NCI-H1436 treated with DMSO at 0.1 percent for 48 hours (cell line): ENCODE measurements at places on chromosomes 1 and 21.

- no peak for DNase-seq
These were observed 54.9 kb upstream of the NBPF3 start for GRCh38 chr1:21385022-21385421.

GRCh38 chr21:35509001-35509704 is 460.1 kb upstream of the RUNX1 start:
- DNase-seq = no peak

DNA sequence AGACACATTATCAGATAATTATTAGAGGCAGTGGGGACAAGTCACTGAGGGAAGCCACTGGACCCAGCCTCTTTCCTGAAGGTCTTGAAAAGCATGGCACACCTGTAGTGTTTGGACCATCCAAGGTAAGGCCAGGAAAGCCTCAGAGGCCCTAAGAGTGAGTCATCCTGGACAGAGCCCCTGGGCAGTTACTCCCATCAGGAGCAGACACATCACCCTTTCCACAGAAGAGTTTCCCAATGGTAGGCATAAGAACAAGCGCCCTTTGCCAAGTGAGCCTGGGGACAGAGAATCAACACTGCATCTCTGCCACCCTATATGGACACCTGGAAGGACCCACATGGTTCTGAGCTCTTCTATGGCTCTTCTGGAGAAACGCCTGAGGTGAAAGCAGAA is 136.0 kb downstream of the PLXNA2 start:
- DNase-seq = no peak

DNA sequence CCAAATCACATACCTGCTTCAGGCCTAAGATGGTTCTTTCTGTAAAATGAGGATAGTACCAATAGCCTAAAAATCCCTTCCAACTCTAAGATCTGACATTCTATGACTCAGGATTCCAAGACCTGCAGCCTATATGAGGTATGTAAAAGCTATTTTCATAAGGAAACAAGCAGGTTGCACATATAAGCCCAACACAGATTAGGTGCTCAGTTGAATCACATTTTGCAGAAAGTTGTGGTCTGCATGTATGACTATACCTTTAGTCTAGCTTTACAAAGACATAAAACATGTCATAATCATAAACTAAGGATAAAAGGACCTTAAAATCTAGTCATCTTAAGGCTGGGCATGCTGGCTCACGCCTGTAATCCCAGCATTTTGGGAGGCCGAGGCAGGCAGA is 7.3 kb downstream of the KTI12 start:
- no peak for DNase-seq

DNA sequence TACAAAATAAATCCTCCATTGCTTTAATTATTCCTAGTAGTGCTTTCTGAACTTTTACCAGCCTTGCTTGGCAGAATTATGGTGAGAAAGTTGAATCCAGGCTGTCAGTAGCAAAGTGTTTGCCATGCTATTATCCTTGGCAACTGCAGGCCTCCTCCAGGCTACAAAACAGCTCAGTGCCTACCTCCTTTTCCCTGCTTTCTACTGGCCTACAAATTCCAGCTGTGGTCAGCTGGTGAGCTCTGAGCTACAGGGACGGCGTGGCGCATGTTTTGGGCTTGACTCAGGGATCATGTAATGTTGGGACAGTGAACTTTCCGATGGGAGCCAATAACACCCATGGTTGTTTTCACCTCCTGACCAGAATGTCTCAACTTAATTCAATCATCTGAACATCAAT is 456.1 kb upstream of the ADAMTS5 start:
- no peak for DNase-seq

GRCh38 chr1:25544243-25544764 is 898 bp downstream of the LDLRAP1 start:
- DNase-seq = no peak

GRCh38 chr1:111998332-111998731 is 8.9 kb upstream of the KCND3 start:
- no peak for DNase-seq

DNA sequence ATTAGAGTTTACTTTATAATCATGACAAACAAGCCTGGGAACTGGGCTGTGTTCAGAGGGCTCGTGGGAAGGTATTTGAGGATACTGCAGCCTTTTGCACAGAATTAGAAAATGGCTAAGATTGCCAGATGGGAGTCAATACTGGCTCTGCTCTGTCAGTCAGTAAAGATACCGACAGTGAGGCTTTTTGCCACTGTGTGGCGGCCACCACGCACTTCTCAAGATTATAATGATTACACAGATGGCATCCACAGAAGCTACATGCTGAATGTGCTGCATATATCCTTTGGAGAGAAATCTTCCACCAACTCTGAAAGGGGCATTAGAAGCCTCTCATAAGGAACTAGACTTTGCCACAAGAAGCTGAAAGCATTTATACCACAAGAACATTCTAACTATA is 213.4 kb upstream of the PTBP2 start:
- no peak for DNase-seq

DNA sequence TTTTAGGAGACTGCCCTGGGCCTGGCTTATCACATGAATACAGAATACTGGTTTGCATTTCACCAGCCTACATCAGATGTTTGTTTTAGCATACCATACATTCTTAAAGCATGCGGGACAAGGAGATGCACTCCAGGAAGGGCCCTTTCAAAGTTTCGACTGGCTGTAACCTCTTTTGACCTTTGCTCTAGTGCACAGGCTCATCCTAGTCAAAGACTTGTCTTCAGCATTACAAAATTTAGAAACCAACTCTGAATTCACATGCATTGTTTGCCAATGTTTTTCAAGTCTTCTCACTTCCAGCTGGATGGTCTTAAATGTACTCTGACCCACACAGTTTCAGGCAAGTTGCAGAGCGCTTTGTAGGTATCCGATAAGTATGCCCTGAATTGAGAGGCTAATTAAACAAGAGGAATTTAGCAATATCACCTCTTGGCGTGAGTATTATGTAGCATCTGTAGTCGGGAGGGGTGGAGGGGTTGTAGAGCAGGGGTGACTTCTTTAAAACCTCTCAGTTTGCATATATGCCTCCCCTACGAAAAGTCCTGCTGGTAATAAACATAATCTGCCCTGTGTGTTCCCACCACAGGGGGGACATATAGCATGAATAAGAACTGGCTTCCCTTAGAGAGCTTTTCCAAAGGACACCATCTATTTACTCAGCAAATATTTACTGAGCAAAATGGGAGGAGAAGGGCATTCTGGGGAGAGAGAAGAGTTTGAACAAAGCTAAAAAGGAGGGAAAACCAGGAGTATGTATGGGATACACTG is 24.4 kb upstream of the AHCYL1 start:
- no peak for DNase-seq

- no peak for DNase-seq
These were observed 76.5 kb downstream of the GALNT2 start for GRCh38 chr1:230143534-230143933.

DNA sequence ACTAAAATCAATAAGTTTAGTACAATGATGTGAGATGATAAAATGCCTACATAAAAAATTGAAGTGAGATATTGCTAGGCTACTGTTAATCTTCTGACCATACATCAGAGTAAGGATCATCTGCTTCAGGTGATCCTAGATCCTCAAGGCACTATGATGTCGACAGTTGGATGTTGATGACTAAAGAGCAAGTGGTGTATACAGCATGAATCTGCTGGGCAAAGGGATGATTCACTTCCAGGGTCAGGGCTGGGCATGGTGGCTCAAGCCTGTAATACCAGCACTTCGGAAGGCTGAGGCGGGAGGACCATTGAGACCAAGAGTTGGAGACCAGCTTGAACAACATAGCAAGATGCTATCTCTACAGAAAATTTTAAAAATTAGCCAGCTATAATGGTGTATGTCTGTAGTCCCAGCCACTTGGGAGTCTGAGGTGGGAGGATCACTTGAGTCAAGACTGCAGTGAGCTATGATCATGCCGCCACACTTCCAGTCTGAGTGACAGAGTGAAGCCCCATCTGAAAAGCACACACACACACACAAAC is 24.6 kb downstream of the NUF2 start:
- DNase-seq = no peak

- DNase-seq = no peak
These were observed 113.1 kb downstream of the UBR4 start for GRCh38 chr1:19096990-19097389.

- DNase-seq = no peak
These were observed 135.6 kb downstream of the GPATCH2 start for GRCh38 chr1:217495249-217495648.

GRCh38 chr1:185087746-185088145 is 42.4 kb downstream of the RNF2 start:
- DNase-seq = no peak

DNA sequence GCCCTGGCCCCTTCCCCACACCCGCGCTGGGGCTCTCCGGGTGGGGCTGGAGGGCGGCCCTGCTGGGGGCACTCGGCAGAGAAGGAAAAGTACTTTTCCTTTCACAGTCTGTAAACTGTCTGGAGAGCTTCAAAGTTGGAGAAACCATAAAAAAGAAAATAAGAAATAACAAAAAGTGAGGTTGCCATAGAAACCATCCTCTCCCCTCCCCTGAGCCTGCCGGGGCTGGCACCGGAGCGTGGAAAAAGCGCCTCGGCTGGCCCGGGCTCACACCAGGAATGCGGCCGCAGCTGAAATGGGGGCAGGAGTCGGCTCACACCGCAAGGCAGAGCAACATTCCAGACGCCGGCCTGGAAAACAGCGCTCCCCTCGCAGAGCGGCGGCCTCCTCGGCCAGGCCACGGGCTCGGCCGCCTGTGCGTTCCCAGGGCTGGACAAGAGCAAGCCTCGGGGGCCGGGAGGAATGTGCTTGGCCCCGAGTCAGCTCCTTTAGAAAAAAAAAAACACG is 69.2 kb downstream of the MORN1 start:
- no peak for DNase-seq

DNA sequence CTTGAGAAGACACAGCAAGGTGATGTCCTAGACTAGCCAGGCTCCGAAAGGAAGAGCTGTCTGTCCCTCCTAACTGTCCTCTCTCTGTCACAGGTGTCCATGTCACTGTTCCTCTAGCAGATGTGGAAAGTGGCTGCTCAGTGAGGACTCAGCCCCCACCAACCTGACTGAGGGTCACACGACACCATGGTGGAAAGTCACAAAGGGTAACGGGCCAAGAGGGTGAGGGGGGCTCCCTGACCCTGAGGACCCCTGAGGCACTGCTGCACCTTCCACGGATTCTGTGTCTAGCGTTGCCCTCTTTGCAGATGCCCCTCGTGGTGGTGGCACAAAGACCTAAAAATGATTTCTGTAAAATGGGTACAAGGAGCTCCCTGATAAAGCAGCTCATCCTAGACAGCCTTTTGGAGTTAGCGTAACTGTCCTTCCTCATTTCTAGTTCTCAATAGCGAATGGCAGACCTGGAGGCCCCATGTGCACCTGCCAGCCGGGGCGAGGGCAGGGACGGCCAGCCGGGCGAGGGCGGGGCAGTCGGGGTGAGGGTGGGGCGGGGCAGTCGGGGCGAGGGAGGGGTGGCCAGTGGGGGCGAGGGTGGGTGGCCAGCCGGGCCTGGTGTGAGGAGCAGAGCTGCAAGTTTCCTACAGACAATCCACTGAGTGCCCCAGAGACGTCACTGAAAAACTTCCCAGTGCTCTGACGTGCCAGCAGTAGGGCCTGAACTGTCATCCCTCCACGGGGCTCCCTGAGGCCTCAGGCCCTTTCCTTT is 23.4 kb downstream of the POFUT2 start:
- DNase-seq = no peak

- DNase-seq = no peak
These were observed 37.0 kb upstream of the PDE9A start for GRCh38 chr21:42616446-42616845.

GRCh38 chr21:18244671-18245463 is at the start of gene CHODL:
Gene CHODL, plus strand, starts transcription at chr21:18244833. Its CDS starts 391 bp downstream, at chr21:18245224.
- DNase-seq = no peak

- DNase-seq = no peak
These were observed 227.2 kb downstream of the ATG4C start for GRCh38 chr1:63010913-63011660.

GRCh38 chr1:161502641-161503393 is 2.4 kb upstream of the FCGR2A start:
- no peak for DNase-seq

DNA sequence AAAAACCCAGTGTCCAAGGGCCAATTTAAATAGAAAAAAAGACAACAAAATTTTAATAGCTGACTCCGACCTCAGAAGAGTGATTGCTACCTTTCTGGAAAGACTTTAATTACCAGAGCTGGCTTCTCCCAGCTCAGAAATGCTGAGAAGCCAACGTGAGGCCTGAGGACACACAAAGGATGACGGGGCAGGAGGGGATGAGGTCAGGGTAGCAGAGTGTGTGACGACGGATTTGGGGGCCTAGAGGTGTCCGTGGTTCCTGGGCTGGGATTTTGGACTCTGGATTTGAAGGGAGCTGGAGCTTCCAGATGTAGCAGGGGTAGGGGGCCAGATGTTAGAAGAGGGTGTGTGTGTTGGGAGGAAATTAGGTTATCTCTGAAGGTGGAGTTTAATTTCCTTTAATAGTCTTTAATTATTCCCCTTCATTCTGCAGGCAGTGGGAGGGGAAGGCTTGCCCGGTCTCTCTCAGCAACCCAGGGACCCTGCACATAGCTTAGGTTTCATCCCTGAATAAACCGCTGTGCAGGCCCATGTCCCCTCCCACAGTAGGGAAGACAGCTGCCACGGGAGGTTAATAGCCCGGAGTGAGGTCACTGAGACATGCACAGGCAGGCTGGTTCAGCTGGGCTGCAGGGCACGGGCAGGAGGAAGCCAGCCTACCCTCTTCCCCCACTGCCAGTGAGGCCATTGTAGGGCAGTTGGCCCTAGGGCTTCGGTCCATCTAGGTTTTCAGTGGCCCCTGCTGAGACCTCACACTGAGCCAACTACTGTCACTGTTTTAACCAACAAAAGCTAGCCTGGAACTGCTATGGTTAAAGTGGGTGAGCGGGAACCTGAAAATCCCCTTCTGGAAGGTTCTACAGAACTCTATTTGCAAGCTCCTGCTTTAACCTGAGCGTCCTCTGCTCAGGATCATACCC is 3.8 kb upstream of the PADI3 start:
- DNase-seq = no peak

GRCh38 chr1:22273686-22274681 is 131.1 kb upstream of the WNT4 start:
- DNase-seq = no peak

- no peak for DNase-seq
These were observed 10.3 kb downstream of the LMNA start for GRCh38 chr1:156124557-156125483.

DNA sequence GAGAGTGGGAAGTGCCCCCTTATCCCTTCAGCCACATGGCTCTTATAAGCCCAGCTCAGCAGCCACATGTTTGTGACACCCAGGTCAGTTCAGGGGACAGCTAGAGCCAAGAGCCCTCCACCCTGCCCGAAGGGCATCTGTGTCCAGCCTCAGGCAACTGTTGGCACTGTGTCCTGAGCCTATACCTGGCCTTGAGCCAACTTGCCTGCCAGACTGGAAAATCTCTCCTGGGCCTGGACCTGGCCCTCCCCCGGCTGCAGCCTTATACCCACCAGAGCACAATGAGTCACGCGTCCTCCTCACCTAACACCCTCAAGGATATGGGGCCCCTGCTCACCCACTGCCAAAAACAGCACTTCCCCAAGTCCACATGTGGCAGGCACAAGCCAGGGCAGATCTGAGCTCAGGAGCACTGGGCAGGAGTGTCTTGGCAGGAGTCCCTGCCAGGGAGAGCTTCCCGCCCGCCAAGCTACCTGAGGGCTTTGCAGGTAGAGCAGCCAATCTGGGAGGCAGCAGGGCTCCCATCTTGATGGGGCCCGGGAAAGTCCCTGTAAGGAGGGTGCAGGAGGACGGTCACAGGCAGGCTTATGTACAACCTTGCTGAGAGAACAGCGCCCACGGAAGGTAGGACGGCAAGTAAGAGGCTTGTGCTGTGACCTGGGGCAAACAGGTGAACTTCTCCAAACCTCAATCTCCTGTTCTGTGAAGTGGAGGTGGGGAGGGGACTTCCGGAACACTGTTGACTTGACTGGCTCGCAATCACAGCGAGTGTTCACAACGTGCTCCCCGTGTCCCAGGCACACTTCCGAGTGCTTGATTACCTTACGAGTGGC is 19.8 kb upstream of the HSPG2 start:
- no peak for DNase-seq
